Right ventricle myocardium superior (tissue), 1 donor: ENCODE measurements at places on chromosomes 4 and X. TPM values are rescaled to one million over a fixed set of nuclear protein-coding genes. Genes with fewer than 3 reads are reported as not detected.

MAGEB6B gene
- total RNA-seq, result not detected

IL3RA gene
- total RNA-seq, result 6.4 TPM

SLC39A8 gene
- total RNA-seq, result 1.6 TPM

ATOH1 gene
- not detected for total RNA-seq

USP27X gene
- 1.9 TPM for total RNA-seq

BEX2 gene
- total RNA-seq, result 0.75 TPM

MAGEE1 gene
- 2.5 TPM for total RNA-seq

GLUD2 gene
- total RNA-seq, result 1.4 TPM

MUC7 gene
- not detected for total RNA-seq

RASSF6 gene
- not detected for total RNA-seq

MID2 gene
- 6.2 TPM for total RNA-seq

SMIM10 gene
- total RNA-seq, result 4.6 TPM

SCML2 gene
- 1.2 TPM for total RNA-seq
